Fibroblast of lung (primary cell): ENCODE measurements at places on chromosomes 16 and 17.
A peak's percentile ranks its signal among the peaks of the same experiment; 100 is the strongest.

DNA sequence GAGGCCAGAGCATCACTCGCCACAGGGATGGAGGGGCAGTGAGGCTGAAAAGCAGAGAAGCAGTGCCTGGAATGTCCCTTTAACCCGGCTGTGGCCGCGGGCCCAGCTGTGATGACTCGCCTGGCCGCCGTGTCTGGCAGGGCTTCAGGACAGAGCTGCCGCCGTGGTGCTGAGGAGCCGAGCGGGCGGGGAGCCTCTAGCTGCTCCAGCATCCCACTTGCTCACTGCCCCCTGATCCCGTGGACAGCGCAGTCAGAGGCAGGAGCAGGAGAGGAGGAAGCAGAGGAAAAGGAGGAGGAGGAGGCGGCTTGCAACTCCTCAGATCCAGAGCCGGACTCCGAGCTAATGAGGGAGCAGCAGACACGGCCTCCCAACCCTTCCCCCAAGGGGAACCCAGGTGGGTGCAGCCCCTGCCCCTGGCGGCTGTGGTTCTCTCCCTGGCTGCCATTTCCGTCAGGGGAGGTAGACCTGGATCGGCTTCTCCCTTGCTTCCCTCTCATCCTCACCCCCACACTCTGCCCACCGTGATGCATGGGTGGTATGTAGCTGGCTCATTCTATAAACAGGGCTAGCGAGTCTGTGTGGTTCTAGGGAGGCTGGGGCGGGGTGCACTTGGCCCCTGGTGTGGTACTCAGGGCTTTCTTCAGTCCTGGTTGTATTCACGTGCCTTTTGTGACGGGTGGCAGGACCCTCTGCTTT is 165.7 kb downstream of the CMIP start:
- DNase-seq, result peak; percentile 90

- peak; percentile 91 for DNase-seq
Observed at GRCh38 chr17:68053231-68054013, 17.9 kb downstream of the KPNA2 start.

GRCh38 chr17:66643815-66644710 is 190.9 kb upstream of the CACNG5 start:
- no peak for DNase-seq

- DNase-seq, result no peak
Observed at GRCh38 chr17:49318435-49318965, 43.5 kb downstream of the ZNF652 start.

GRCh38 chr17:14058051-14058450 is 11.3 kb upstream of the COX10 start:
- DNase-seq, result peak; percentile 86

DNA sequence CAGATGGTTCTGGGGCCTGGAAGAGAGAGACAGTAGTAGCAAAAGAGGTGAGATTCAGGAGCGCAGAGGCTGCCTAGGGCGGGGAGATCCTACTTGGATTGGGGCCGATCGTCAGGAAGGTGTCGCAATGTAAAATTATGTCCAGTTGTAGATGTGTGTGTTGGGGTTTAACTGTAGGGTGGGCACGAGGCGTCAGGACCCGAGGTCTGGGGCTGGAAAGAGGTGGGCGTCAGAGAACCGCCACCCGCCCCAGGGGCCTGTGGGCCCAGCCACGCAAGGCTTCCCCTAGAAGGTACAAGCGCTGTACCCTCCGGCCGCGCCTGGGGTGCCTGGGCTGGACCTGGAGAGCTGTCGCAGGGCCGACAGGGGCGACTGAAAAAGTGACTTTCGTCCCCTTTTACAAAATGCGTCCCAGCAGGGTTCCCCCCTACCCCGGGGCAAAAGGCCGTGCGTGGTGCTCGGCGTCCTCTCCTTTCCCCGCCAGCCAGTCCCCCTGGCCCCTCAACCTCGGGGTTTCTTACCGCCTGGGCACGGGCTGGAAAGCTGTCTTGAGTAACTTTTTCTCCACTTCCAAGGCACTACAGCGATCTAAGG is 2.8 kb downstream of the IRX3 start:
- DNase-seq, result no peak

DNA sequence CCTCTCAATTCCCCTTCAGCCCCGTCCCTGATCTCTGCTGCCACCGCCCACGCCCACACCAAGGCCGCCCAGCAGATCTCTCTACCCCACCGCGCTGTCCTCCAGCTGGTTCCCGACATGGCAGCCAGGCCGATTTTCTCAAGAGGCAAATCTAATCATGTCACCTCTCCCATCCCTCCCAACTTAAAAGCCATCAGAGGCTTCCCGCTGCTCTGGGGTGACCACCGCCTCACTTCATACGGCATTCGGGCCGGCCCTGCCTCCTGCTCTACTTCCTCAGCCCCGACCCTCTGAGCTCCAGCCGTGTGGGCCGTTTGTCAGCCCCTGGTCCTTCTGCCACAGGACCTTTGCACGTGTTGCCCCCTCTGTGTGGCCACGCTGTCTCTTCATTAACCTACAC is 63.2 kb downstream of the RPH3AL start:
- DNase-seq, result no peak

DNA sequence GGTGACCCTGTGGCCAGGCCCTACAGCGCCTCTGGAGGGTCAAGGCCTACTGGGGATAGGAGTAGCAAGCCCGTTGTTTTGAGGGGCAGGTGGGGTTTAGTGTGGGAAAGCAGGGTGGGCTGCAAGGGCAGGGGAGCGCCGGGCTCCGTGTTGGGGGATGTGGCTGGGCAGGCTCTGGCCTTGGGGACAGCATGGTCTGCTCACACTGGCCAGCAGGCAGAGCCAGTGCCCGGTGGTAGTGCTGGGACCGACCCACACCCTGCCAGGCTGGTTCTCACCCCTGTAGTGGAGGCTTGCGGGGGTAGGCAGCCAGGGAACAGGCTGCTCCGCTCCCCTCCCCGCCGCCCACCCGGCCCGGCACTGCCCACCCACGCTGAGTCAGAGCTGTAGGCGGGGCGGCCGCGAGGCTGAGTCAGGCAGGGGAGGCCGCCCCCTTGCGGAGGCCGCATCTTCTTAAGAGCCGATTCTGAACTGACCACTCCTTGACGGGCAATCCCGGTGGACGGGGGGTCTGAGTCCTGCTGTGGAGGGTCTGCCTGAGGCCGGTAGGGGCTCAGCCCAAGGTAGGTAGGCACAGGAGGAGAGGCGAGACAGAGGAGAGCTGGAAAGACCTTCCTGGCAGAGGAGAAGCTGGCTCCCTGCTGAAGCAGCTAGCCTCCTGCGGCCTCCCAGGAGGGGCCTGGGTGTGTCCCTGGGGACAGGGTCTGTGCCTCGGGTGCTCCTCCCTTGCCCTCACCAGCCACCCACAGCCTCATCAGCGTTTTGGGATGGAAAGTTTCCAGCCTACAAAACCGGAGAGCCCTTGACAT is 62.4 kb downstream of the BAIAP2 start:
- peak; percentile 82 for DNase-seq

DNA sequence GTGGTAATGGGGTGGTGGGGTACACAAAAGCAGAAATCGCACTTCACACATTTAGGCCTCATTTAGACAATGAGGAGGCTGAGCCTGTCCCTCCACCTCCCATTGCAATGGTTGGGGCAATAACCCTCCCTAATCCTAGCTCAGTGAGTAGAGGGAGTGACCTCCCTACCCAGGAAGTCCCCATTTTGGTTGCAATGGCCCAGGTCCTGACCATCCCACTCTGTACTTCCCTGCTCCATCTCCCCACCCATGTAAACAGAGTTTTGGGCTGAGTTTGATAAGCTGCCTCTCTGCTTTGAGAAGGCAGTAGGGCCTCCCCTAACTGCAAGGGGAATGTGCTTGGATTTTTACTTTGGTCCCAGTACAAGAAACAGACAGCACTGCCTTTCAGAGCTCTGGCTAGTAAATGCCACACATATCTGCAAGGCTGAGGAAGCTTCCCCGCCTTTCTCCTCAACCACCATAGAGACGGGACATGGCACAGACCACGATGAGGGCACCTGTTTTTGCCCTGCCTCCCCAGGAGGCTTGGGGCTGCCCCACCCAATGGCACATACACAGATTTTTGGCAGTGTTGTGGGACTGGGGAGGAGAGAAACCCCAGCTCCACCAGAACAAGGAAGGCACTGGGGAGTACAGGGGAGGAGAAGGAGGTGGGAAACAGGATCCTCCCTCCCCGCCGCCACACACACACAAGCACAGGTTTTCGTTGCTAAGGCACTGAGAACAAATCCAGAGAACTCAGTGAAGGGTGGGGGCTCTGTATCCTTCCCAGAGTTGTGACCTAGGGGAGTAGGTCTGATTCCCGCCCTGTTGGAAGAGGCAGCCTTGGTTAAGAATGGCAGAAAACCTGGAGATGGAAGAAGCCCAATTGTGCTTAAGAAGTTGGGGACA is 7.3 kb downstream of the VAT1 start:
- DNase-seq, result no peak

- no peak for DNase-seq
Observed at GRCh38 chr17:48787828-48788227, 29.2 kb downstream of the TTLL6 start.

- DNase-seq, result peak; percentile 72
Observed at GRCh38 chr17:39132192-39132610, 19.2 kb downstream of the PLXDC1 start.

- no peak for DNase-seq
Observed at GRCh38 chr17:35241520-35241919, 1.4 kb upstream of the SLFN5 start.

- no peak for DNase-seq
Observed at GRCh38 chr17:9336817-9337216, 238.8 kb downstream of the STX8 start.

DNA sequence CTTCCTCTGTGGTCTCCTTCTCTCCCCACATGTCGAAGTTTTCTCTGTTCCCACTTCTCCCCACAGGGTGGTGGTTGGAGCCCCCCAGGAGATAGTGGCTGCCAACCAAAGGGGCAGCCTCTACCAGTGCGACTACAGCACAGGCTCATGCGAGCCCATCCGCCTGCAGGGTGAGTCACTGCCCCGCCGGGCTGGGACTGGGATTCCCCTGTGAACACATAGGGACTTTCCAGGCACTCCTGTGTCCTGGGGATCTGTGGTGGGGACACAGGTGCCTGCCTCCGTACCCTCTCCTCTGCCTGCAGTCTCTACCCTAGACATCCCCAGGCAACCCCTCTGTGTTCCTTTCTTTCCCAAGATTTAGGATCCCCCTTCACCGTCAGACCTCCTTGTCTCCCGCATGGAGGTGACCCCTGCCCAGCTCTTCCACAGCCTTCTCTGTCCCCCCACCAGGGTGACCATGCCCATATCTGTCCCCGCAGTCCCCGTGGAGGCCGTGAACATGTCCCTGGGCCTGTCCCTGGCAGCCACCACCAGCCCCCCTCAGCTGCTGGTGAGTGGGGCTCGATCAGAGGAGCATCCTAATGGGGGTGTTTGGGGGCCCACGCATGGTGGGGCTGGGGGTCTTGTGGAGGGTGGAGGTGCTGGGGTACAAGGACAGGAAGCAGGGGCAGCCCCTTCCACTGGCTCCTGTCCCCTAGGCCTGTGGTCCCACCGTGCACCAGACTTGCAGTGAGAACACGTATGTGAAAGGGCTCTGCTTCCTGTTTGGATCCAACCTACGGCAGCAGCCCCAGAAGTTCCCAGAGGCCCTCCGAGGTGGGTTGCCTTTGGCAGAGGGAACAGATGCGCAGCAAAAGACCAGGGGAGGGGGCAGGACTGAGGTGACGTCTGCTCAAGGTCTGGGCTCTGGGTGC is 5.8 kb downstream of the ITGAM start:
- DNase-seq, result peak; percentile 16

- no peak for DNase-seq
Observed at GRCh38 chr16:4136229-4136813, 20.1 kb upstream of the ADCY9 start.

DNA sequence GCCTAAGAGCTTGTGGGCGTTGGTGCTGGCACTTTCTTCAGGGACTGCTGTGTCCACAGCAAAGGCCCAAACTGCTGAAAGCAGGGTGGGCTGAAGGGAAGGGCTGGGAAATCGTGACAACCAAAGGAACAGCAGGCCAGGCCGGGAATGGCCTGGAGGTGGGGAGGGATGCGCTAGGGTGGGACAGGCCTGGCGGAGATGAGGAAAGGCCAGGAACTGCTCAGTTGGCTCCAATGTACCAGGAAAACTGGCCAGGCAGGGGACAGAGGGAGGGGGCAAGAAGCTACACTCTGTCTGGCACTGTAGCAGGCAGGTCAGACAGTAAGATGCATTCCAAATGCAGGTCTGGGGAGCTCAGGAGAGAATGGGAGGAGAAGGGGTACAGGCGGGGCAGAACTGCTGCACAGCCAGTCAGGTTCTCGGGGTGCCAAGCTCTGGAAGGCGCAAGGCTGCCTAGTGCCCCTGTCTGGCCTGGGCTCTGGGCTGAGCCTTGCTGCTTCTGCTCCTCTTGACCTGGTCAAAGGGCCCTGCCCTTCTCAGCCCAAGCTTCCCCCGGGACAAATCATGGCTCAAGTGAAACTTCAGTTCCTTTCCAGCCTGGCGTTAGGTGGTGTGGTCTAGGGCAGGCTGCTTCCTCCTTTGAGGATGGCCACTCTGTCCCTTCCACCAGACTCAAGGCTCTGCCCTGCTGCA is 7.3 kb downstream of the PNMT start:
- no peak for DNase-seq

DNA sequence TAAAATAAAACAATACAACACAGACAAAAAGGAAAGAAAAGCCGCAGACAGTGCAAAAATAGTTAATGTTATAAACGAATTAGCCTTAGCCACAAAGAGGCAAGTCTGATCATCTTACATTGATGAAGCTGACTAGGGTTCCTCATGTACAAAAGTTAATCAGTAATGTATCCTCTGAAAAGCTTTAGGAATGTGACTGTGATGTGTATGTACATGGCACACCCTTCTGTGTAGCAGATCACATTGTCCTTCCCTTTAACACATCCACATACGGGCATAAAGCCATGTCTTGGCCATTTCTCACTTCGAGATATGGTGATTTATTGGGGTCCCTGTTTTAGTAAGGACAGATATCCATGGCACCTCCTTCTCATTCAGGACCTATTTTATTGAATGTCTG is 1327.5 kb upstream of the CDH8 start:
- DNase-seq, result no peak

GRCh38 chr16:4900036-4900435 is 36.9 kb downstream of the PPL start:
- DNase-seq, result no peak

DNA sequence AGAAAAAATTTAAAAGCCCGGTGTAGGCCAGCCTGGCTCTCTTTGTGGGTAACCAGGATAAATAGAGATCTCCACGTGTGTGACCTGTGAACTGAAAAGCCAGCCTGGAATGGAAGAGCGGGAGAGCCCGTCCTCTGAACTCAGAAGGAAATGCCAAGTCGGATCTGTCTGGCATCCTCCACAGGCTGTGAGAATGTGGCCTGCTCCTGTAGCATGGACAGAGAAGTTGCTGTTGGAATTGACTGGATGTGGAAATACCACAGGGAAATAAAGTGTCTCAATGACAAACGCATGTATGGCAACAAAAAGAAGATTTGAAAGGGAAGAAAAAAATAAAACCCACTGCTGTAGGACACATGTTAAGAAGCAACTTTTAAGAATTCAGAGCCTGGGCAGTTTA is 6.7 kb downstream of the KLHL36 start:
- DNase-seq, result no peak

GRCh38 chr16:12609937-12610699 is 193.6 kb downstream of the CPPED1 start:
- DNase-seq, result peak; percentile 73

DNA sequence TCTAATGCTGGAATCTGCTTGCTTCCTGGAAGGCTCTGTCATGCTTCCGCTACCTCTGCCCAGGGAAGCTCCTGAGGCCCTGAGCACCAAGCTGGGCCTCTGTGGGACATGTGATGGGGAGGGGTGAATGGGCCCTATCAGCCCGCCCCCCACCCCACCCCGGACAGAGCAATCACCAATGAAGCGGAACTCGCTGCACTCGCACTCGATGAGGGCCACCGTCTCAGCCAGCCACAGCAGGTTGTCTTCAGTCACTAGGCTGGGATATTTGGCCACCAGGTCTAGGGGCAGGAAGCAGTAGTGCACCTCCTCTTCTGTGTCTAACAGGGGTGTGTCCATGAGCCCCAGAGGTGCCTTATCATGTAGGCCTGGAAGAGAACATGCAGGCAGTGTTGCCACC is 23.6 kb downstream of the KCTD19 start:
- no peak for DNase-seq
